Tibial nerve (tissue), 4 donors: ENCODE measurements at places on chromosomes 4 and X.

DNA sequence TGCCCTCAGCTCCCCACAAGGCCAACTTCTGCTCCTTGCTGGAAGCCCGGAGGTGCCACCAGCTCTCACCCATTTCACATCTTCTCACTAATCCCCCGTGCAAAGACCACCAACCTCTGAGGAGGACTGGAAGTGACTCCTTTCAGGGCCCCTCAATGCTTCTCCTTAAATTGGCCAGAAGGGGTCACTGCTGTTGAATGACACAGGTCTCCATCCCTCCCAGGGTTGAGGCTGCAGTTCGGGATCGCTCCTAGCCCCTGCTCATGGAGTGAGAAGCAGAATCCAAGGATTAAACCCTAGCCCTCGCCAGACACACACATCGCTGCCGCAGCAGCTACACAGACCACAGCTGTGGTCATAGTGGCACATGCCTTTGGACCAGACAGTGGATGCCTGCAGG lies 279.5 kb upstream of the TAPT1 start:
- DNase-seq: no peak

GRCh38 chr4:109005523-109005922 lies 242.7 kb upstream of the ETNPPL start:
- DNase-seq: no peak

- DNase-seq: no peak
Observed at GRCh38 chr4:95215043-95215442, 333.7 kb downstream of the UNC5C start.

DNA sequence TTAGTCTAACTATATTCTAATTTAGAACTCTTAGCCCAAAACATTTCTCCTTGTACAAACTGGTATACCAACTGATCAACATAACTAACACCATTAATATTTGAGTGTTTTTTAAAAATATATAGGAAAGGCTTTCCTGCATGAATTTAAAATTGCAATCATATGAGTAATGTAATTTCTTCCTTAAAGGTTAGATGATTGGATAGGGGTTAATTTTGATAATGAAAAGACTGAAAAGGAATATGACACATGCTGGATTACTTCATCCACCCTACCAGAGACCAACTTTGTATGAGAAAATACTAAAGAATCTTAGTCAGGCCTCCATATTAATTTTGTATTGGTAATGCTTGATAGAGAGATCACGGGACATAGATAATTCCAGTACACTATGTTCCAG lies 25.1 kb upstream of the PLS3 start:
- DNase-seq: no peak

DNA sequence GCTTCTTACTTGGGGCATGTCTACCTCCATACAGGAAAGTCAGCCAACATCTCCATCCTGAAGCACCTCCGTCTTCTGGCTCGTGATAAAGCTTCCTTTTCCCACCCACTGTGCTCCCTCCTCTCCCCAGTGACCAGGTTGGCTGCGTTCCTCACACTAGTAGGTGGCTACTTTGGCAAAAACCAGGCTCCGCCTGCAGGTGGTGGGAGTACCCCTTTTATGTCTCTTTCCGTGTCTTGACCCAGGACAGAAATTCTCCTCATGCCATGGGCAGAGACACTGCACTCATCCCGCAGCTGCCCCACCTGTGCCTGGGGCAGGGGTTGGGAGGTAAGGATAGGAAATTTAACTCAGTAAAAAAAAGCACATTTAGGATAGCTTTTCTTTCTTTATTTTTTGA lies 50.9 kb downstream of the ENPP6 start:
- no peak for DNase-seq

- no peak for DNase-seq
Observed at GRCh38 chr4:6538575-6538974, 36.4 kb upstream of the MAN2B2 start.

DNA sequence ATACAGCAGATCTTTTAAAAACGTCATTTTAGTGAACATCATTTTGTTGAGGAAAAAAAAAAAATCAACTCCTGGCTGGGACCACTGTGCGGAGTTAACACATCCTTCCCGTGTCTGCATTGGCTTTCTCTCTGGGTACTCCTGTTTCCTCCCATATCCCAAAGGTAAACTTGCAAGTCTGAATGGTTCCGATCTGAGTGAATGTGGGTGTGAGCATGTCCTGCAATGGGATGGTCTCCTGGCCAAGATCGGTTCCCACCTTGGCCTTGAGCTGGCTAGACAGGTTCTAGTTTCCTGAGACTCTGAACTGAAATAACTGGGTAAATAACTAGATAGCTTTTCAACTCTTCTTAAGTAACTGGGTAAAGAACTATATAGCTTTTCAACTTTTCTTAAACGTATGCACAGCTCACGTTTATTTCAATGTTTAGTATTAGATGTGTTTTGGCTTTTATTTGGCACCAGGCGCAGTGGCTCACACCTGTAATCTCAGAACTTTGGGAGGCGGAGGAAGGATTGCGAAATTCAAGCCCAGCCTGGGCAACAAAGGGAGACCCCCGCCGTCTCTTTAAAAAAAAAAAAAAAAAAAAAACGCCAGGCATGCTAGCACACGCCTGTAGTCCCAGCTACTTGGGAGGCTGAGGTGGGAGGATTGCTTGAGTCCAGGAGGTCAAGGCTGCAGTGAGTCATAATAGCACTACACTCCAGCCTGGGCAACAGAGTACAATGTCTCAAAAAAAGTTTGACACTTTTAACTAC lies 14.0 kb downstream of the RBMX start:
- DNase-seq: no peak

GRCh38 chrX:55028040-55028439 lies 2.7 kb downstream of the ALAS2 start:
- no peak for DNase-seq

- DNase-seq: no peak
Observed at GRCh38 chr4:119493886-119494285, 134.7 kb downstream of the PDE5A start.

- no peak for DNase-seq
Observed at GRCh38 chrX:40055495-40055894, 42.3 kb downstream of the BCOR start.

DNA sequence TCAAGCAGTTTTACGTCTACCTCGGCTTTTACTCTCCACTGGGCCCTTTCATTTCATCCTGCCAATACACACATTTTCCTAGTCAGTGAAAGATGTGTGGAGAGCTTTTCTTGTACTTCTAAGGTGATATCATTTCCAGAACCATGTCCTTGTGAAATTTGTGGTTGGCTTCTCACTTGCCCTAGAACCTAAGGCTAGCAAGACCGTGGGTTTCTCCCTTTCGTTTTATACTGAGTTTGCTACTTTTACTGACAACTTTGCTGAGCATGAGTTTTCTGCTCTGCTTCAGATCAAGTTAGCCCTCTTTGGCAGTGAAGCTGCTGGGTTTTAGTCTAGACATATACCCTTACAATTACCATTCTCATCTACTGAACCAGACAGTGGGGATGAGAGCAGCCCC lies 95.7 kb upstream of the FRMPD4 start:
- DNase-seq: no peak

GRCh38 chr4:115670930-115671329 lies 557.5 kb upstream of the NDST4 start:
- no peak for DNase-seq

GRCh38 chr4:83197555-83198235 lies 83.2 kb upstream of the PLAC8 start:
- no peak for DNase-seq

- DNase-seq: no peak
Observed at GRCh38 chr4:58732973-58733372, 1622.8 kb upstream of the IGFBP7 start.

DNA sequence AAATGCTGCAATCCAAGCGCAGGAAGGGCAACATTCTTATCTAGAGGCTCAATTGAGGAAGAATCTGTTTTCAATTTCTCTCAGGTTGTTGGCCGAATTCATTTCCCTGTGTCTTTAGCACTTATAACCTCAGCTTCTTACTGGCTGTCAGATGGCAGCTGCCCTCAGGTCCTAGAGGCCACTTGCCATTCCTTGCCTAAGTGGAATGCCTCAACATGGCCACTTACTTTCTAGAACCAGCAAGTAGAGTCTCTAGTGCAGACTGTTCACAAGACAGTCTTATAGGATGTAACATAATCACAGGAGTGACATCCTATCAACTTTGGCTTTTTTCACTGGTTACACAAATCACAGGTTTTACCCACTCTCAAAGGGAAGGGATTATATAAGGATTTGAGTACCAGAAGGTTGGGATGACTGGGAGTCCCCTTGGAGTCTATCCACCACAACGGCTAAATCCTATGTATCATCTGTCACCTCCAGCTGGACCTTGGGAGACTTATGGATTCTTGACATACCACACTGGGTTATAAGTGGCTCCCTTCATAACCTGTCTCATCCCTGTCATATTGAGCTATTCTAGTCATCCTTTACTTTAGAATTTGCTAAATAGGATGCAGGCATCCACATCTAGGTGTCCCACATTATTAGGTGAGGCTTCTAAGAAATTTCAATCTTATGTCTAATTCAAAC lies 297.9 kb upstream of the CTSO start:
- DNase-seq: no peak

DNA sequence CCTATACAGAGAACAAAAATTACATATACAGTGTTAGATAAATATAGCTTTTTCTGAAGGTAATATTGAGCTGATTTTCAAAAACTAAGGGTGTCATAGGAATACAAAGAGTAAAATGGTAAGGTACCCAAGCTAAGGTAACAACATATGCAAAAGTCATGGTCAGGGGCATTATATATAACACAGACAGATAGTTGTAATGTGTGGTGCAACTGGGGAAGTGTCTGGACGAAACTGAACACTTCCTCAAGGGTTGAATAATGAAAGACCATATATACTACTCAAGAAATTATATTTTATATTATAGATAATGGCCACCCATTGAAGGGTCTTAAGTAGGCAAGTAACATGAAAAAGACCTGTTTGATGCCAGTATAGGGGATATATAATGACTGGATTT lies 262.1 kb upstream of the CXXC4 start:
- no peak for DNase-seq

- DNase-seq: no peak
Observed at GRCh38 chr4:150234246-150234645, 156.0 kb downstream of the DCLK2 start.

DNA sequence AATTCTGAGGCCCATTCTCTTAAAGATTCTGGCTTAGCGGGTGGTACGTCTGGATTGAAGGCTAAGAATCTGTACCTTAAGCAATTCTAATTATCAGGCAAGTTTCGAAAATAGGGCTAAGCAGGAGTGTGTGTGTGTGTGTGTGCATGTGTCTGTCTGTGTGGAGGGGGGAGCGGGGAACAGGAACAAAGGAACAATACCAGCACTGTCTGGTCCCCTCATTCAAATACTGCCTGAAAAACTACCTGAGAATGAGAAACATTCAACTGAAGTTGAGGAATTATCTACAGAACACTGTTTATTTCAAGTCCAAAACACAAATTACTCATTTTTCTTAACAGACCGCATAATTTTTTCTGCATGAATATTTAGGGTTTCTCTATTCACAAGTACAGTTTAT lies 18.6 kb downstream of the PGRMC2 start:
- DNase-seq: no peak

- DNase-seq: no peak
Observed at GRCh38 chrX:23841847-23842522, 59.0 kb downstream of the SAT1 start.

DNA sequence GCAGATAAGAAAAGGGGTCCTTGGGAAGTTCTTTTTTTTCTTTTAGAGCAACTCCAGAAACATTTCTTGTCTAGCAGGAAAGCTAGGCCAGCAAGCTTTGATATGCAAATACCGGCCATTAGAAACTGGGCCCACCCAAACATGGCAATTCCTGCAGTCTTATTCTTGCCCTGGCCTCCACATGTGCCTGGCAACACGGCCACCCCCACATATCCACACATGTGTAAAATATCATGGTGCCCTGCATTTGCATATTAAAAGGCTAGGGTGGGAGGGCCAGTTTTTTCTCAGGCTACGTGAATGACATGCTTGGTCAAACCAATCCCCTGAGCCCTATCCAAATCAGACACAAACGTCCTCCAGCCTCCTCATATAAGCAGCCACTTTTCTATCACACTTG lies 171.7 kb upstream of the ZCCHC13 start:
- DNase-seq: no peak

DNA sequence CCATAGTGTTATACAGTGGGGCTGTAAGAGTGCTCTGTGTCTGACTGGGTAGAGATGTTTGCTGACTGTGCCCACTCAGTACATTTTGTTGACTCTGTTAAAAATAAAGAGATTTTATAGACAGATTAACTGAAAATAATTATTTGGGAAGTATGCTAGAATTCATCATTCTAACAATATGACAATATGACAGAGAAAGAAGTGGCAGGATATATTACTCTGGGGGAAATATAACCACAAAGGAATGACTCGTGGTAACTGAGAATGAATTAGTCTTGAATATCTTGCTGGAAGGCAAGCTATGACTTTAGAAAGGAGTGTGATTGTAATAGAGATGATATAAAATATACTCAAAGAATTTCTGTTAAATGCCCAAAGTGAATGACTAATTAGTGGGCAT lies 46.8 kb downstream of the TMEM165 start:
- no peak for DNase-seq

GRCh38 chr4:168811207-168811606 lies 198.8 kb downstream of the CBR4 start:
- no peak for DNase-seq

DNA sequence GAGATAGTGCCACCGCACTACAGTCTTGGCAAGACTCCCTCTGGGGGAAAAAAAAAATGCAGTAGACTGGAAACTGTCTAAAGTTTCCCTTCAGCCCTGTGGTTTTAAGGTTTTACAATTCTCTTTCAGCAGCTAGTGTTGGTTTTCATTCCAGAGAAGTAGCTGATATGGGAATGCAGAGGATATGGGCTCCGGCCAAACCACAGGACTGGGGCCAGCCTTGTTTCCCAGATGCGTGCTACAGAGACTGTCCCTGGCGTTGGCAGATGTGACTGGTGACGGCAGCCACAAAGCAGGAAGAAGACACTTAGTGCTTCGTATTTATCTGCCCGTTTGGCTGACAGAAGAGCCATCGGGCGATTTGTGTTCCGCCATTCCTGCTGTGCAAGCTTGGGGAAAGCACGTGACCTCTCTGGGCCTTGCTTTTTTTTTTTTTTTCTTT lies 43.2 kb downstream of the ZBTB49 start:
- no peak for DNase-seq

GRCh38 chr4:112110059-112110425 lies 35.2 kb upstream of the FAM241A start:
- DNase-seq: no peak

DNA sequence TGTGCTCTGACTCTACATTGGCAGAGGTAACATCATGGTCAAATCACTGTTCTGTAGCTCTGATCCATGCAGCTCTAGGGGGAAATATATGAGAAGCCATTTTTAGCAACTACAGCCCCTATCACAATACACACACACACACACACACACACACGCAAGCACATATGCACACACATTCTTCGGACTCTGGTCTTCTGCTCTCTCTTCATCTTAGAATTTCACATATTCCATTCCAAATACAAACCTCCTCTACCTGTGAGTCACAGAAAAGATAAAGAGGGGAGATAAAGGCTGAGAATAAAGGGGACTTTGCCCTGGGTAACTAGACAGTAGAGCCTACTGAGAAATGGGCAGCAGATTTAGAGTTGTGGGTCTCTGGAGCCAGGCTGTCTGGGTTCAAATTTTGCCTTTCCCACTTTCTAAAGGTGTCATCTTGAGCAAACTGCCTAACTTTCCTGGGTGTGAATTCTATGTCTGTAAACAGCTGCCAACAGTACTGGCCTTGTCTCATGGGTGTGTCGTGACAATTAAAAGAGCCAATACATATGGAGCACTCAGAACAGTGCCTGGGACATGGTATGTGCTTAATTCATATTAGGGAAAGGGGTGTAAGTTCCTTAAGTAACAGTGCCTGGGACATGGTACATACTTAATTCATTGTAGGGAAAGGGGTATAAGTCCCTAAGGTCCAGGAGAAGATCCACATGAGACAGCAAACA lies 11.6 kb upstream of the RASL11B start:
- no peak for DNase-seq
